ENCODE measurements at places on chromosomes 16 and 17. TPM values are rescaled to one million over a fixed set of nuclear protein-coding genes. Genes with fewer than 3 reads are reported as not detected.

DNA sequence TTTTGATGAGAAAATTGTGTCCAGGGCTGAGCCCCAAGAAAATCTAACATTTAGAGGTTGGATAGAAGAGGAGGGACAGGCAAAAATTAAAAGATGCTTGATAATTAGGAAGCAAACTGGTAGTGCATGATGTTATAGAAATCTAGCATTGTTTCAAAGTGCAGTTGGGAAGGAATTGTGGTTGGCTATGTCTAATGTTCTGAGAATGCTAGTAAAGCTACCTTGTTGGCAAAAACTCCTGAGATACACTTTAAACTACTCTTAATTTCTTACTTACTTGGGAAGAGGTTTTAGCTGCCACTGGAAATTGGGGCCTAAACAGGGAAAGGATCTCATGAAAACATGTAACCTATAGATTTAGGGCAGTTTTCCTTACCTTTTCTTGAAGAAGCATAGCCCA is 48.3 kb downstream of the MAP2K4 start:
- DNase-seq, result no peak

GRCh38 chr17:1769822-1770477 is 8.1 kb downstream of the SERPINF1 start:
- DNase-seq, result peak; percentile 57

- no peak for DNase-seq
Observed at GRCh38 chr17:44367231-44367979, 3.8 kb upstream of the FAM171A2 start.

DNA sequence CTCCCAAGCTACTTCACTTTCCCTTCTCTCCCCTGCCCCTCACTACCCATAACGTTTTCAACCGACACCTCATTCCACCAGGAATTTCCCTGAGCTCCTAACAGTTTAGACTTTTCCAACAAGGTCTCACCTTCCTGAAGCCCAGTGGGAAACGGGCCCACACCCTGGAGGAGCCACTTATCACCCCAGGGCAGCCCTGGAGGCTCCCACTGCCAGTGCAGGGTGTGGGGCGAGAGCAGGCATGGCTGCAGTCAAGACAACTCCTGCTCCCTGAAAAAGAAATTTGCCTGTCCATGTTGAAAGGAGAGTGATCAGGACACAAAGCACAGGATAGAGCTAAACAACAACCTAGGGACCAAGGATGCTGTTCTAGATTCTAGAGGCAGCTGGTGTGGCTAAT is 1.7 kb upstream of the CCNF start:
- no peak for DNase-seq

- peak; percentile 77 for DNase-seq
Observed at GRCh38 chr16:1057252-1057932, 15.2 kb upstream of the SSTR5 start.

DNA sequence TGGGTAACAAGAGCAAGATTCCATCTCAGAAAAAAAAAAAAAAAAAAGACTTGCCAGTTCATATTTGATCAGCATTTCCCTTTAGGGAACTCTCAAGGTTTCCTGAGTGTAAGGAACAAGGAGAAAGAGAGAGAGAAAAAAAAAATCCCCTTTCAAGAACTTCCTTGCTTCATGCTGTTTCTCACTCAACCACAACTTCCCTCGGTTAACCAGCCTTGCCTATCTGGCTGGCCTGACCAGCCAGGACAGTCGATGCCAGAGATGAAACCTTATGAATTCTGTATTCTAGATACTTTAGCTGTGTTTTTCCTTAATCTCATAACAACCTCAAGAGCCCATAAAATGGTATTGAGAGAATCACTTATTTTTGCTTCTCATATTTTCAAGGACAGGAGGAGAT is 2.6 kb upstream of the N4BP1 start:
- no peak for DNase-seq

DNA sequence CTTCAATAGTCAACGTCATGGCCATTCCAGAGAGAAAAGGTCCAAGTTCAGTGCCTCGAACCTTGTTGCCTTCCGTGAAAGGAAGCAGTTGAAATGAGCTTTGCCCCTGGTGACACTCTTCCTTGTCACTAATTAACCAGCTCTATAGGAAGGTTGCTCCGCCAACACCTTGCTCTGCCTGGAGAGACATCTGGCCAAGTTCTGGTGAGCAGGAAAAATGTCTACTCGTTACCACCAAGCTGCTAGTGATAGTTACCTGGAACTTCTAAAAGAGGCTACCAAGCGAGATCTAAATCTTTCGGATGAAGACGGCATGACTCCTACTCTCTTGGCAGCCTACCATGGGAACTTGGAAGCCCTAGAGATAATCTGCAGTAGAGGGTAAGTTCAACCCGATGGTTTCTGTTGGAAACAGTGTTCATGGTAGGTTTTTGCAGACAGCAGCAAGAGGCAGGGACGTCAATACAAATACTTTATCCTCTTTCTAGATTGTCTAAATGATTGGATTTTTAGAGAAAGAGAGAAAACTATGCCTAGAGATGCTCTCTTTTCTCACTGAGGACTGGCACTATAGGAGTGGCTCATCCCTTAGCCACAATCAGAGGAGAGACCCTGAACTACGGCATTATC is at the start of gene ANKS4B:
TSS of gene ANKS4B (plus strand) at position 179 of the 630 bp plus-strand sequence. CDS start at position 218, 39 bp downstream.
- no peak for DNase-seq

- DNase-seq, result peak; percentile 70
Observed at GRCh38 chr16:89358030-89359005, 132.0 kb downstream of the ANKRD11 start.

RGS11 gene
- total RNA-seq, result not detected

AIPL1 gene
- total RNA-seq, result not detected

PRSS27 gene
- 1.4 TPM for total RNA-seq

LRRC3C gene
- not detected for total RNA-seq

LPO gene
- not detected for total RNA-seq

STAT3 gene
- 286 TPM for total RNA-seq

GGNBP2 gene
- 82.9 TPM for total RNA-seq

PITPNM3 gene
- total RNA-seq, result 0.92 TPM

TBX21 gene
- 53.0 TPM for total RNA-seq

DOC2B gene
- total RNA-seq, result not detected

Measured in activated CD8-positive, alpha-beta T cell treated with anti-CD3 and anti-CD28 coated beads for 36 hours (primary cell).